ENCODE measurements at places on chromosomes 7 and 10.

GRCh38 chr7:3649250-3649649 lies 348.2 kb downstream of the SDK1 start:
- DNase-seq: no peak

GRCh38 chr10:29877793-29878491 lies 181.4 kb downstream of the JCAD start:
- DNase-seq: no peak

GRCh38 chr7:81075150-81075549 lies 156.3 kb upstream of the SEMA3C start:
- DNase-seq: no peak

DNA sequence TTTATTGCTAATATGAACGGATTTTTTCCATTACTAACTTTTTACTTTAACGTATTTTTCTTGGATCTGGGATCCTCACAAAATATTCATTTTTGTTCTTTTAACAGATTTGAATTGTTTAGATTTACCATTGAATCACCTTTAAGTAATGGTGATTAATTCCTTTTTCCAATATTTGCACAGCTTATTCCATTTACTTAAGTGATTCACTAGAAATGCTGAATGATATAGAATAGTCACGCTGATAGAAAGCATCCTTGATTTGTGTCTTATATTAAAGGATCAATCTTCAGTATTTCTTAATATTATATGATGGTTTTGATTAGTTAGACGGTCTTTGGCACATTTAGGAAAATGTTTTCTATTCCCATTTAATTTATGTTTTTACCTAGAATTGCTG lies 116.4 kb upstream of the LRRTM3 start:
- DNase-seq: no peak

DNA sequence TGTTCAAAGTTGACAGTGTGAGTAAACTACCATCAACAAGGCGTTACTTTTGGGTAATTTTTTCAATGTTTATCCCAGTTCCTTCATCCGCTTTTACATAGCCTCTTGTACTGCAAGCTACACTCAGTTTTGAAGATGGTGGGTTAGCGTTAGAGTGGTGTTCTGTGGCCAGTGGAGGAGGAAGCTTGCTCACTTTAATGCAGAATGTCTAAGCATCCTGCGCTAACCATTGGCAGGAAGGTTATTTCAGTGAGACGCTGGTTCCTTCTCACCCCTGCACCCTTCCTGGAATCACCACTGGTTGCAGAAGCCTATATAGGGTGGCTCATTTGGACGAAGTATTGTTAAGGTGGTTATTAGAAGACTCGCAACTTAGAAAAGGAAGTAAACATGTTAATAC lies 159.1 kb downstream of the CELF2 start:
- no peak for DNase-seq

GRCh38 chr10:46042527-46042926 lies 3.5 kb downstream of the MSMB start:
- DNase-seq: no peak
